HFF-Myc (cell line): ENCODE measurements at places on chromosomes 1 and 21.
A peak's percentile ranks its signal among the peaks of the same experiment; 100 is the strongest.

DNA sequence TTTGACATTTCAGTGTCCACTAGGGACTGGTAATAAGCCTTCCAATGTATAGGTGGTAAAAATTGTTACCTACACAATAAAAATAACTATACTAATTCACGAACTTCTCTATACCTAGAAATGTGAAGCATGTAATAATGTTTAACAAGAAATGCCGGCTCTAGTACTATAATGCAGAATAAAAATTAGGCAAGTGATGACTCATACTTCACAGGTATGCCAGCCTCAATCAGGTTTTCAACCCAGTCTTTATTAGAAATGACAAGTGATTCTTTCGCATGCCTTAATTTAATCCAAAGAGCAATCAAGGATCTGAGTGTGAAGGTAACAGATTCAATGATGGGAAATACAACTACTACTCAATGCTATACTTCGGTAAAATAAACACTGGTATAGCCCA, 134.9 kb downstream of the RERE start:
- no peak for DNase-seq

- DNase-seq = no peak
Measured at GRCh38 chr1:46489169-46489637, 433 bp upstream of the DMBX1 start.

DNA sequence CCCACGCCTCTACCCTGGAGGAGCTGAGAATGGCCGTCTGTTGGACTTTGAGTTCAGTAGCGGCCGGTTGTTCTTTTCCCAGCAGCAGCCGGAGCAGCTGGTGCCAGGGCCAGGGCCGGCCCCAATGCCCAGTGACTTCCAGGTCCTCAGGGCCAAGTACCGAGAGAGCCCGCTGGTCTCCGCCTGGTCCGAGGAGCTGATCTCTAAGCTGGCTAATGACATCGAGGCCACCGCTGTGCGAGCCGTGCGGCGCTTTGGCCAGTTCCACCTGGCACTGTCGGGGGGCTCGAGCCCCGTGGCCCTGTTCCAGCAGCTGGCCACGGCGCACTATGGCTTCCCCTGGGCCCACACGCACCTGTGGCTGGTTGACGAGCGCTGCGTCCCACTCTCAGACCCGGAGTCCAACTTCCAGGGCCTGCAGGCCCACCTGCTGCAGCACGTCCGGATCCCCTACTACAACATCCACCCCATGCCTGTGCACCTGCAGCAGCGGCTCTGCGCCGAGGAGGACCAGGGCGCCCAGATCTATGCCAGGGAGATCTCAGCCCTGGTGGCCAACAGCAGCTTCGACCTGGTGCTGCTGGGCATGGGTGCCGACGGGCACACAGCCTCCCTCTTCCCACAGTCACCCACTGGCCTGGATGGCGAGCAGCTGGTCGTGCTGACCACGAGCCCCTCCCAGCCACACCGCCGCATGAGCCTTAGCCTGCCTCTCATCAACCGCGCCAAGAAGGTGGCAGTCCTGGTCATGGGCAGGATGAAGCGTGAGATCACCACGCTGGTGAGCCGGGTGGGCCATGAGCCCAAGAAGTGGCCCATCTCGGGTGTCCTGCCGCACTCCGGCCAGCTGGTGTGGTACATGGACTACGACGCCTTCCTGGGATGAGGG, 28.5 kb upstream of the SPSB1 start:
- no peak for DNase-seq

DNA sequence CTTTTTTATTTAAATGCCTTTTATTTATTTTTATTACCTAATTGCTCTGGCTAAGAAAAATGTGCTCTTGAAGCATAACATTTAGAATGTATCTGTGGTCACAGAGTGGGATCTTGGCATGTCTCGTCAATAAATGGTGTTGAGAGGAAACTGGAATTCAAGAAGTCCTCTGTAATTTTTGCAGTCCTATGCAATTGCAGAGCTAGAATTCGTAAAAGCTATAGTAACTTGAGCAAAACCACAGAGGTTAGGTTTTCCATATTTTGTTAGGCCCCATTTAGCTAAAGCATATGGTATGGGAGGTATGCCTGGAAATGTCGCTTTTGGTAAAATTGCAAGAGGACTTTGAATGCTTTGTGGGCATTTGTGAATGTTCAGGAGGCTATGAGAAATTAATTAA, 466.7 kb upstream of the NFIA start:
- no peak for DNase-seq

GRCh38 chr21:20971296-20971921, 26.8 kb upstream of the NCAM2 start:
- peak; percentile 3 for DNase-seq

GRCh38 chr1:44994309-44994898, 8.0 kb upstream of the EIF2B3 start:
- DNase-seq = no peak
